ENCODE measurements at places on chromosomes 2 and 18.

- DNase-seq: no peak
Observed at GRCh38 chr18:8065284-8065683, 498.2 kb downstream of the PTPRM start.

DNA sequence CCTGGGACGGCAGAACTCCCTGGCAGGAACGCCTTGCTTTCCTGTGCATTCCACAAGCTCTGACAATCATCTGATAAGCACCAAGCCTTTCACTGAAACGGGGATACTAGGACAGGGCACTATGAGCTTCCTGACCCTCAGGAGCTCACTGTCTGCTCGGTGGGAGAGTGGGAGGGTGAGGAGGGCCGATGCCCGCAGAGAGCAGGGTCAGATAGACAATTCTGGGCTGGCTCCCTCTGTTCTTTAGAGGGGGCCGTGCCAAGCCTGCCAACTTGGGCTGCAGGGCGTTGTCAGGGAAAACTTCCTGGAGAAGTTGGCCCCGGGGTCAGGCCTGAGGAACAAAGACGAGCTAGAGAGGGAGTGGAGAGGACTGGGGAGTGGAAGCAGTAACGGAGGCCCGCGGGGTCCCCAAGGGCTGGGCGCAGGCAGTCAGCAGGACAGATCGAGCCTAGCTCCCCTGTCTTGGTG is 82.0 kb downstream of the CTAGE1 start:
- no peak for DNase-seq

- no peak for DNase-seq
Observed at GRCh38 chr2:147500229-147500628, 344.6 kb upstream of the ACVR2A start.

- no peak for DNase-seq
Observed at GRCh38 chr2:24565537-24565936, 74.5 kb downstream of the NCOA1 start.

DNA sequence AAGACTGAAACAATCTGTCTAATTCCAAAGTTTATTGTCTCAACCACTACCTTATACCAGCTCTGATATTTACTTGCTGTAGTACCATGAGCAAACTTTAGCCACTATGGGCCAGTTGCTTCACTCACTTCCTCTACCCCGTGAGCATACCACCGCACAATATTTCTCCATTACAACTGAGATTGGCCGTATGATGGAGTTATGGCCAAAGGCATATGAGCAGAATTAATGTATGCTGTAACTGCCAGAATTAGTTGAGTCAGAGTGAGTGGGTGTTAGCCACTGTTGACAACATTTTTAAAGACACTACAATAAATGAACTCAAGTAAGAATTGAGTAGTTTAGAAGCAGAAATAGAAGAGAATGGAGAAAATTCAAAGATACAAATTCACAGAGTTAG is 69.7 kb downstream of the LRATD1 start:
- no peak for DNase-seq

- DNase-seq: no peak
Observed at GRCh38 chr2:239814861-239815601, 210.1 kb downstream of the NDUFA10 start.

DNA sequence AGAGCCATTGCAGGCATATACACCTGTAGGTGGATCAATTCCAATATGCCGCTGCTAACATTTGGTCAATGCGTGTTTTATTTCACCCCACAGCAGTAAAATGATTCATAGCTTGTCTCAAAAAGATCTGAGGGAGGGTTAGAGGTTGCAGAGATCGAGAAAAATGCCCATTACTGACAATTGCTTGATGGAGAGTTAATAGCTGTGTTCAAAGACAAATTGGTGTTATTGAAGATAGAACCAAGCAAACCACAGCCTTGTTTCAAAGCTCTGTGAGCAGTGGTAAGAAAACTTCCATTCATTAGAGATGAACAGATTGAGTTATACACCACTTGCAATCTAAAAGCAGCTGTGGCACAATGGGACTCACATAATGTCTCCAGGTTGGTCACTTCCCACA is 95.4 kb downstream of the KCNE4 start:
- DNase-seq: no peak

DNA sequence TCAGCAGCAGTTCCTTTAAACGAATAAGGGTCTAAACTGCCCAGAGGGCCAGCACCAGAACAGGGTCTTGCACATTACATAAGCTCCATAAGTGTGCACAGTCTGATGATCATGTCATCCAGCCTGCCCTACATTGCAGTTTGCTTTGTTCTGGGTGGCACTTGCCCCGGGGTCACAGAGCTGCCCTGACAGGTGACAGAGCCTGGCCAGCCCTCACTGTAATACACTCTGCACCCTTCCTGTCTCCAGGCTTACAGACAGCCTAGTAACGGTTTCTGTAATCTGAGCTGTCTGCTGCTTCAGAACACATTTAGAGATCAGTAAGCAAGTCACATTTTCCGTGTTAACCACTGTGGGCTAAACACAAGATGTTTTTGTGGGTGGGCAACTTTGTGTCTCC is 213.3 kb downstream of the FAM210A start:
- DNase-seq: no peak

GRCh38 chr2:184654945-184655344 is 56.6 kb downstream of the ZNF804A start:
- DNase-seq: no peak

GRCh38 chr2:74316627-74317295 is 26.5 kb downstream of the SLC4A5 start:
- DNase-seq: no peak

- no peak for DNase-seq
Observed at GRCh38 chr2:201415149-201415548, 36.1 kb downstream of the TRAK2 start.

GRCh38 chr2:105885456-105885855 is 140.7 kb downstream of the NCK2 start:
- DNase-seq: no peak

DNA sequence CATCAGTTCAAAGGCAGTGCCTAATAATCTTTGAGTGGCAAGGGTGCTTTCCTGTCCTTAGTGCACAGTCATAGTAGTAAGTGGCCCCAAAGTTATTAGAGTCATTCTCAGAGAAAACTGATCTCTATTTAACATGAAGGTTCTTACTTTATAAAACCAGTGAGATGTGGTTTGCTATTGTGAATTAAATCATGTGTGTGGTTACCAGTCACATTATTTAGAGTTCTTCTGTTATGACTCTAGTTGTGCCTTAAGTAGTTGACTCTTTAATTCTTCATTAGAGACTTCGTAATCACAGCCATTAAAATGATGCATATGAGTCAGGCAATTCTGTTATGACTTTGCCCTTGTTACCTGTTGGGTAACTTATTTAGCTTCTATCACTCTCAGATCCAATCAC is 1392.9 kb upstream of the ACVR2A start:
- no peak for DNase-seq

DNA sequence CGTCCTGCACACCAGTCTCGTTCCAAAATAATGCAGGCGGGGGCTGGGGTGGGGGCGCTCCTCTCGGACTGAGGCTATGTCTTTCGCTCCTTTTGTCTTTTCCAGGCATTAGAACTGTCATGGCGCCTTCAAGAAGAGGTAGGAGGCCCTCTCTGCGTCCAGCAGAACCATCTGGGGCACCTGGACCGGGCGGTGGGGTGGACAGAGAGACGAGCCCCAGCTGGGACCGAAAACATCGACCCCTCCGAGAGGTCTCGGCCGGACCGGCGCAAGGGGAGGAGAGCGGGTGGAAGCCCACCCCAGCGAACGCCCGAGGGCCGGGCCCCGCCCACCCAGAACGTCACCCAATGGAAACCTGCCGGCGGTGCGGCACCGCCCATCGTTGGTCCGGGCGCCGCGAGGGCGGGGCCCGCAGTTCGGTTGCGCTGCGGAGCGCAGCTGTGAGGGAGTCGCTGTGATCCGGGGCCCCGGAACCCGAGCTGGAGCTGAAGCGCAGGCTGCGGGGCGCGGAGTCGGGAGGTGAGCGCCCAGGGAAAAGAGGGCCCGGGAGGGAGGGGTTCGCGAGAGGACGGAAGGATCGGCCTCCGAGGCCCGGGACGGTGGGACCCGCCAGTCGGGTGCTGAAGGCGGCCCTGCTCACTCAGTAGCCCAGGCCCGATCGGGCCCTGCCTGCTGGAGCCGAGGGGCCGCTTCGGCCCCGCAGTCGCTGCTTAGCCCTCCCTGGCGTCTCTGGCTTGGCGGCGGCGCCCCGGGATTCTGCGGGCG is at the start of gene NRBP1:
NRBP1 (plus strand) TSS at position 419 of the 765 bp plus-strand sequence. CDS start 4,643 bp downstream, outside the sequence.
- DNase-seq: peak; percentile 85

GRCh38 chr2:15159751-15160177 is 401.4 kb downstream of the NBAS start:
- DNase-seq: no peak

DNA sequence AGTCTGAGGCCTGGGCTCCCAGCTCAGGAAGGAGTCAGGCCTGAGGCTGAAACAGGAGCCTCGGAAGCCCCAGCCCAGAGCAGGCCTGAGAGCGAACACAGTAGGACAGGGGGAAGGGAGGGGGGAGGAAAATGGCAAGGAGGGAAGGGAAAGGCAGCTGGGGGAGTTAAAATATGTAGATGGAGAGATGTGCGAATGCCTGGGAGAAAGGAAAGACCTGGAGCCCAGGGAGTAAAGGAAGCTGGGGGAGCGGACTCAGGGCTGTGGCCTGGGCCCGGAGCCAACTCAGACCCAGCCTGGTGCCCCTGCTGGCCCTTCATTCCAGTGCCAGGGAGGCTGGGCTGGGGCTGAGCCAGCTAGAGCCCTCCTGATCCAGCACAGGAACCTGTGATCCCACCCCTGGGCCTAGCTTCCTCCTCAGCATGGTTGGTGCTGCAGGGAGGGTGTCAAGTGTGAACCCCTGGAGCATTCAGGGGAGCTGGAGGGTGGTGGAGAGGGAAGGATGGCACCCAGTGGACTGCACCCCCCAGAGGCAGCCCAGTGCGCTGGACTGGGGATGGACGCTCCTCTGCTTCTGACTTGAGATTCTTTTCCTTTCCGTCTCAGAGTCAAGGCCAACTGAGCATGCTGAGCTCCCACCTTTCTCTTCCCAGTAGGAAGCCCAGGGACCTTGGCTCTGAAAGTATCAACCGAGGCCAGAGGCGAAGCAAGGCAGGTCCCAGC is 46.3 kb downstream of the EMX1 start:
- no peak for DNase-seq

DNA sequence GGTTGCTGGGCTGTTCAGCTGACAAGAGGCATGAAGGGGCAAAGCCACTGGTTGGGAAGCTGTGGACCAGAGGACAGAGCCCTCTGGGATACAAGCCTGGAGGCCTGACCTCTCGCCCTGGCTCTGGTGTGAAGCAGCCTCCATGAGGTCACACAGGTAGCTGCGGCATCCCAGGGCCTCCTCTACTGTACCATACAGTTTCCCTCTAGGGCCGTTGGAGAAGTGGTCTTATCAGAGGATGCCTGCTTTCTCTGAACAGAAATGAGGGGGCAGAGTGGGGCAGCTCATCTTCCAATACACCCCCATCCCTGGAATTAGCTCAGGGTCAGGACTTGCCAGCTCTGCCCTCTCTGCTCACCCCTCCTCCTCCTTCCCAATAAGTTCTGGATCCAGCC is 135.1 kb upstream of the SMAD2 start:
- DNase-seq: no peak

DNA sequence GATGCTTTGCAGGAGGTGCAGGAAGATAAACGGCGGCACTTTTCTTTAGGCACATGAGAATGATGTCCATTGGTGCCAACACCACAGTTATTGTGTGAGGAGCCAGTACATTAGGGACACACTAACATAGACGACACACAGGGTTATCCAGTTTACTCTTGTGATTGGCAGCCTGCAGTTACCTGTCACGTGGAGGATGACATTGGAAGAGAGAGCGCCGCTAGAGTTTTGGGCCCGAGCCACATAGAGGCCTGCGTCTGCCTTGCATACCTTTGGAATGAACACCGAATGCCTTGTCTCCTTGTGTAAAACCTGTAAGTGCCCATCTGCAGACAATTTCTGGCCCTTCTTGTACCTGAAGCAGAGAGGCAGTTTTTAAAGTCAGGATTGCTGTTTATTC is 26.9 kb upstream of the TTN start:
- no peak for DNase-seq

DNA sequence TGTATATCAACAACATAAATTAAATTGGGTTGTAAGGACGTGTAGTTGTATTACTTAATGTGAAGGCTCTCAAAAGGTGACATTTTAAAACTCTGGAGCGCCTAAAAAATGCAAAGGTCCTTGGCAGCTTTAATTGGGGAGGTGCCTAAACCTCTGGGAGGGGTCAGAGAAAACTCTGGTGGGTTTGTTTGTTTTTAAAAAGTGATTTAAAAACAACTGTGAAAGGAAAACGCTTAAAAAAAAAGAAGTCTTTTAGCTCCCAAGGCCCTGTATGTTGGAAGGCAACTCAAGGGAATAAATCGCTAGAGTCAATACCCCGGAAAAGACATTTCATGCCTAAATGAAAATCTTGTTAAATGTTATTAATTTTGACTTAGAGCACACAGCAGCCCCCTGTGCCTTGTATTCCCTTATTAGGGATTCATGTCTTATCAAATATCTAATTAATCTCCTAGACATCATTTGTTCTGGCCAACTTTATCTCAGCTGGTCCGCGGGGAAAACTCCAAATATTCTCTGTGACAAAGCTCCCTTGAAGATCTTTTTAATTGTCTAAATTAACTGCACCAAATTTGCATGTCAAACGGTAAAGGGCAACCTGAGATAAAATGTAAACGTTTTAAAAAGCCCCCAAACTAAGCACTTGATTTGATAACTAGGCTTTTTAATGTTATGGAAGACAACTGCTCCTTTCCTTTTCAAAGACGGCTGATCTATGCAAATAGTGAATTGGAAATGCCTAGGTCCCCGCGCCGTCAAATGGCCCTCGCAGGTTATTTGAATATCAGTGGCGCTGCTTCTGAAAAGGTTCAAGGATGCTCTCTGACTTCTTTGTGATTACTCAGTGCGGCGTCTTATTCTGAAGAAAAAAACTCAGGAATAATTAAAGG is 4.2 kb downstream of the SP9 start:
- DNase-seq: no peak

- peak; percentile 38 for DNase-seq
Observed at GRCh38 chr2:42974721-42975717, 182.6 kb upstream of the HAAO start.

DNA sequence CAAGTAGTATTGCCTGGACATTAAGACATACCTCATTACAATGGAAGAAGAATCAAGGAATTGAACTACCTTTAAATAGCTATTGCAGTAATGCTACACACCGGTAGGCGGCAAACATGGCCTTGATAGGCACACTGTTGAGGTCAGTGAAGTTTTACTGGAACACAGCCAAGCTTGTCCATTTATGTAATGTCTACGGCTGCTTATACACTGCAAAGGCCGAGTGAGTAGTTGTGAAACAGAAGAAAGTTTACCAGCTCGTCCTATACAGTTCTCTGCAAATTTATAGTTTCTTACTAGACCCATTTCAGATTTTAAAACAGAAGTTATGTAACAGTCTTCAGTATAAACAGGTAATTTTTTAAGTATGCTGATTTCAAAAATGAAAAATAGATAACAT is 38.8 kb downstream of the PPP4R1 start:
- no peak for DNase-seq

GRCh38 chr2:19256121-19256601 is 102.3 kb downstream of the OSR1 start:
- no peak for DNase-seq

GRCh38 chr18:13175266-13175665 is 43.3 kb upstream of the LDLRAD4 start:
- no peak for DNase-seq

- DNase-seq: no peak
Observed at GRCh38 chr2:218748741-218749441, 33.1 kb upstream of the CYP27A1 start.

Data from stimulated activated CD8-positive, alpha-beta memory T cell treated with anti-CD3 and anti-CD28 coated beads, Interleukin-4, amount 100 ng/mL, for 24 hours (primary cell).